ENCODE measurements at places on chromosomes 2 and 18.

GRCh38 chr2:219045937-219046550, 4.7 kb upstream of the CFAP65 start:
- DNase-seq, result no peak

DNA sequence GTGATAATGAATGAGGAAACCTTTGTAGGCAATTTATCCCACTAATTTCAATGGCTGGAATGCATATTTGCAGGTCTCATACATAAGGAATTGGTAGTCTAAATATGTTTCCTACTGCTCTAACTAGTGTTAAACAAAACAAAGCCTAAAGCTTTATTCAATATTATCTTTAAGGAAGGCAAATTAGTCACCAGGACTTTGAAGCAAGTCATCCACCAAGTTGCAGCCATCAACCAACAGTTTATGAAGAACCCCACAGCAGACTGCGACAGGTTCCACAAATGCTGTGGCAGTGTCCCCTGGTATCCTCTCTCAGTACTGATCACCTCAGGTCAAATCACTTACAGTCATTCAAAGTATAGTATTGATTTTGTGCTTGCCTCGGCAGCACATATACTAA, 181.5 kb upstream of the ZFP36L2 start:
- no peak for DNase-seq

DNA sequence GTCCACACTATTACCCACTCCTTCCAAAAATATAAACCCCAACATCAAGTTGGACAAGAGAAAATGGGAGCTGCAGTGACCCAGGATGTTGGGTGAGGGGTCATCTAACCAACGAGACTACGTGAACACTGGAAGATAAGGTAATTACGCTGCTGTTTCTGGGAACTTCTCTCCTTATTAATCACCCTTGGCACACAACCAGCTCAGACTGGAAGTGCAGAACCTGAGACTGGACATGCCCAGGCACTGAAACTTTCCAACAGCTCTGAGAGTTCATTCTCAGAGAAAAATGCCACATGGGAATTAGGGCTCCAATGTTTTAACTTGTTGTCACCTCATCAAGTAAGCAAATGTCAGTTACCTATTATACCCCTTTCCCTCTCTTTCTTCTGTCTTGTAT, 135.3 kb downstream of the CCDC148 start:
- no peak for DNase-seq

GRCh38 chr18:48002933-48003365, 72.5 kb upstream of the SMAD2 start:
- DNase-seq, result no peak

GRCh38 chr2:121283670-121284462, 1.1 kb downstream of the TFCP2L1 start:
- DNase-seq, result no peak

- no peak for DNase-seq
Observed at GRCh38 chr2:240810199-240810598, 9.8 kb downstream of the KIF1A start.

- DNase-seq, result no peak
Observed at GRCh38 chr18:74149878-74150277, 1.6 kb downstream of the TIMM21 start.

DNA sequence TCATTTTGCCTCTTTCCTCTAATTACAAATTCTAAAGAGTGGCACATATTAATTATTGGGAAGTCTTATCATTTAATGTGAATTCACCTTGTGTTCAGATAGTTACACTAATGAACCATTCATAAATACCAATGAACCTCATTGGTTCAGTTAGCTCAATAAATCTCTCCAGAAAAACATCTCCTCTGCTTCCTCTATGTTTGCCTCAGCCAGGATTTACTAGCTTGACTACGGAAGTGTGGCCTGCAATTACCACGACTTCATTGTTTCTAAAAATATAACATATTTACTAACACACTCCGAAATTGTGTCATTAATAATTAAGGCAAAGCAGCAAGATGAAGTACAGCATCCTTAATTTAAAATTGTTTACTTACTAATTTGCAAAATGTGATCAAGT, 103.3 kb downstream of the PLA2R1 start:
- DNase-seq, result no peak

DNA sequence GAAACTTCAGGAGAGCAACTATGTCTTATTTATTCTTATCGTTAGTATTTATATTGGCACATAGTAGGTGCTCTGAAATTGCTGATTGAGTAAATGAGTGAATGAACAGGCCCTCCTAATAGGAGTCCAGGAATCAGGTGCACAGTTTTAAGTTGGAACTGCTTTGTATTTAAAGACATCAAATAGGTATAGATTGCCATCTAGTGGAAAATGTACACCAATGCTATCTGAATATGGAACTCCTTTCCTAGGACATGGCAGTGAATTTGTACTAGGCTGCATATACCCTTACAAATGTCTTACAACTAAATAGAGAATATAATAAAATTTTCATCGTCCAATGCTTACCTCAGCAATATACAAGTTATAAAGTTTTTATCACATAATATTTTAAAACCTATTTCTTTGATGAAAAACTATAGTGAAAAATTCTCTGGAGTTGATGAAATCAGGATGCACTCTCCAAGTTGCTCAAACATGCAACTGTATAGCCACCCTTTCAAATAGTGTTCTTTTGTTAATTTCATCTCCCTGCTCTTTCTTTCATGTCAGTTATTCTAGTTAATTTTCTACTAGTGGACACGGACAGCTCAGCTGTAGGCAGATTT, 318.9 kb upstream of the SYT4 start:
- DNase-seq, result no peak

DNA sequence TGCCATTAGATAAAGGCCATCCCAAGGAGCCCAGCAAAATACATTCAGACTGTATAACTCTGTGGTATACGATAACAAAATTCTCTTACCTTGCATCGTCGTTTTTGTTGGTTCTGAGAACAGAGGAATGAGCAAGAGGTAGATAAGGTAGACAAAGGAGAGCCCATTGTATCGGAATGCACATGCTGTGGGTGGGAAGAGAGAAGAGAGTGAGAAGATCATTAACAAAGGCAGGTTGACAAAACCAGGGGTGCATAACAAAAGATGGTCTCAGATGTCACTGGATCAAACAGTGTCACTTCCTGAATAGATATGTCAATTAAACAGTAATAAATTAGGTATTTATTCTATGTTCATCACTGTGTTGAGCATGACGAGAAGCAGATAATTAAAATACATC, 83.3 kb downstream of the PIEZO2 start:
- no peak for DNase-seq

DNA sequence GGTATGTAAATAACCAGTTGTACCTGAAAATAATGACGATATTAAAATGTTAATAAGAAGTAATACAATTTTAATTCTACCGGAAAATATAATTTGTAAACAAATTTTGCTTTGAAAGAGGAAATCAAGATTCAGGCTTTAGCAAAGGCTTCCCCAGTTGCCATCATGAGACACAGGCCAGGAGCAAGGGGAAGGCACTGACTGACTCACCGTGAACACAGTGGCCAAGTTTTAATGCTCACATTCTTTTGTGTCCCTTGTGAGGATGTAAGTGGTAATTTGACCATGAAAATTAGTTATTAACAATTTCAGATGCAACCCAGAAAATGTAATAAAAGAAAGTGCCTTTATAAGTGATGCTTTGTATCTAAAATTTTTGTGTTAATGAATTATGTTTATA, 164.1 kb downstream of the GREB1L start:
- no peak for DNase-seq

DNA sequence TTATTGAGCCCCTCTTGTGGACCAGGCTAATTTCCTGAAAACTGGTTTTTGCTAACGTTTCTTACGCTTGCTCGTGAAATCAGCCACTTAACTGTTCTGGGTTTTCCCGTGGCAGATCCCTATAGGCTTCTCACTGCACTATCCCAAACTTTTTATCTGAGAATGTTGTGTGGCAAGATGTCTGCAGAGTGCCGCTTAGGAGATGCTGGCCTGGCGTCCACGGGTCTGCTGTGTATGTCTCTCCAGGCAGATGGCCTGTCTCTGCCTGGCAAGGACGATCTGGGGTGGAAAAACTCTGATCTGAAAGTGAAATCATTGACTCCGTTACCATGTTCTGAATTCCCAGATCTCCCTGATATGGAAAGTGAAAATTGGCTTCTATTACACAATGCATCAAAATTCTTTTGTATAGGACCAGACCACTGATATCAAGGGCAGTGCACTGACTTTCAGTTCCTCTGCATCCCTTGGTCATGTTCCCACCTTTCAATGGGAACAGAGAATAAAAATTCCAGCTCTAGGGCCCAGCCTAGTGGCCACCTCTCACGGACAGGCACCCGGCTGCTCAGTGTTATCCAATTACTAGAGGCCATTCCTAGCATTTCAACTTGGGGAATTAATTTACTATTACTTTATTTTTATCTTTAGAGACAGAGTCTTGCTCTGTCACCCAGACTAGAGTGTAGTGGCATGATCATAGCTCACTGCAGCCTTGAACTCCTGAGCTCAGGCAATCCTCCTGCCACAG, 154.6 kb downstream of the ACOXL start:
- DNase-seq, result no peak

DNA sequence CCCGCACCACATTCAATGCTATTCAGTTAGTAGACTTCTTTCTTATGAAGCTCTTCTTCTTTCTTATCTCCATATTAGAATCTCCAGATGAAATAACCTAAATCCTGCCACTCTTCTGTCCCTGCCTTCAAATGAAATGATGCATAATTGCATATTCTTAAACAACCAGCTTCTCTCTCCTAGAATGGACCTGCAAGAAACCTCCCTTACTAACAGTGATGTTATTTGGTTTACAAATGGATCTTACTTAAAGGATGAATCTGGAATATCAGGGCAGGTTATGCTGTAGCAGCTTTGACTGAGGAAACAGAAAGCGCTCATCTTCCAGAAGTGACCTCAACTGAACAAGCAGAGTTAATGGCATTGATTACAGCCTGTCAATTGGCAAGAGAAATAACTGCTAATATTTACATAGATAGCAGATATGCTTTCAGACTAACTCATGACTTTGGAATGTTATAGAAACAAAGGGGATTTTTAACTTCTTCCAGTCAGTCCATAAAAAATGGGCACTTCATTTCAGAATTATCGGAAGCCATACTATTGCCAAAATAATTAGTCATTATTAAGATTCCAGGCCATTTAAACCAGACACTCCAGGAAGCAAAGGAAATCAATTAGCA, 755.7 kb upstream of the HS6ST1 start:
- no peak for DNase-seq

GRCh38 chr18:79901665-79902064, 49.8 kb downstream of the SLC66A2 start:
- DNase-seq, result no peak

DNA sequence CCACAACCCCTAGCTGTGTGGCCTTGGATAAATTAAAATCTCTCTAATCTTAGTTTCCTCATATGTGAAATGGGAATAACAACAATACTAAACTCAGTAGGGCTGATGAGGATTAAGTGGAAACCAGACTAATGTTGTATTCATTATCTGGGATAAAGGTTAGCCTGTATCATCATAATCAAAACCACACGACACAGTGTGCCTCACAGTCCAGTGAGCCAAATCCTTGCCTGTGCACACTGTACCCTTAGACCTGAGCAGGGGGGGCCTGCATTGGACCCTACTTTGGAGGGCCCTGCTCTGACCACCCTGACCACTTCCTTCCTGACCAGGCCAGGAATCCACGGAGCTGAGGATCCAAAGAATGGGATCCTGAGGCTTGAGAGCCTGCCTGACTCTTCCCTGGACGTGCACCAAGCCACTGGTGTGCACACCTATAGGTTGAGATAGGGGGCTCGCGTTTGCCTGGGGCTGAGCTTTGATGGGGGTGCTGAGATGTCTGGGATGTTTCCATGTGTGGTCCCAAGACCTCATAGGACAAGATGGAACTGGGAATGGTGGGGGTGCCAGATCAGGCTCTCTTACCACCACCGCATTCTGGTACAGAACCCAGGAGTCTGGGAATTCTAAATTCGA, 69.7 kb downstream of the TGOLN2 start:
- DNase-seq, result no peak

- DNase-seq, result no peak
Observed at GRCh38 chr2:39781697-39782096, 2.6 kb upstream of the THUMPD2 start.

Measured in cortex of kidney (tissue), 1 donor.